ENCODE measurements at places on chromosomes 16 and 17. TPM values are rescaled to one million over a fixed set of nuclear protein-coding genes. Genes with fewer than 3 reads are reported as not detected.

DNA sequence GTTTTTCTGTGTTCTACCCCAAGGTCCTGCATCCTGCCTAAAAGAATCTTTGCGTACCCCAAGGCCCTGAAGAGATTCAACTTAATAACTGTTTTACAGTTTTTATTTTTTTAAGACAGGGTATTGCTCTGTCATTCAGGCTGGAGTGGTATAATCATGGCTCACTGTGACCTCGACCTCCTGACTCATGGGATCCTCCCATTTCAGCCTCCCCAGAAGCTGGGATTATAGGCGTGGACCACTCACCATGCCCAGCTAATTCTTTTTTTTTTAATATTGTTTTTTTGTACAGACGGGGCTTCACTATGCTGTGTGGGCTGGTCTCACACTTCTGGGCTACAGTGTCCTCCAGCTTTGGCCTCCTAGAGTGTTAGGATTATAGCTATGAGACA lies 9.3 kb upstream of the FAAP100 start:
- H3K27ac ChIP-seq, result peak overlapping the region; percentile 34
- peaks cover 46% of the 10 kb centered on the region for H3K36me3 ChIP-seq
- DNase-seq, result no peak
- H3K4me3 ChIP-seq, result no peak overlapping the region
- H3K27me3 ChIP-seq, result no peaks in the 10 kb centered on the region

KRTAP4-9 gene
- not detected for total RNA-seq

- H3K4me3 ChIP-seq, result no peak overlapping the region
- H3K27me3 ChIP-seq, result no peaks in the 10 kb centered on the region
- H3K4me1 ChIP-seq, result no peaks in the 10 kb centered on the region
- no peak overlapping the region for H3K27ac ChIP-seq
- no peak for DNase-seq
- H3K36me3 ChIP-seq, result no peaks in the 10 kb centered on the region
Observed at GRCh38 chr17:41464682-41465081, 2.5 kb downstream of the KRT32 start.

RNU2-1 gene
- total RNA-seq, result 5,833 TPM

DNA sequence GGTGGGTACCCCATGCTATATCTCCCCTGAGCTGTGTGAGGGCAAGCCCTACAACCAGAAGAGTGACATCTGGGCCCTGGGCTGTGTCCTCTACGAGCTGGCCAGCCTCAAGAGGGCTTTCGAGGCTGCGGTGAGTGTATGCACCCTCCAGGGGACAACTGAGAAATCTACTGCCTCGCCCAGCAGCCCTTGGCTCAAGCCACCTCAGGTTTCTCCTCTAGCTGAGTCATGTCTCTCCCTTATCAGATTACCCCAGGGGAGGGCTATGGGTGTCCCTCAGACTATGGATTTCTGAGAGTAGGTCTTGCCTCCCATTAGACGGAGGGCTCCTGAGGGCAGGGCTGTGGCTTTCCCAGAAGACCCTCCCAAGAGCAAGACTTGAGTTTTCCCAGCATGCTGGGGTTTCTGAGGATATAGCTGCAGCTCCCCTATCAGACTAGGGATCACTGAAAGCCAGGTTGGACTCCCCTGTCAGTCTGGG lies 6.7 kb downstream of the NEK8 start:
- H3K27ac ChIP-seq, result no peak overlapping the region
- H3K4me1 ChIP-seq, result peaks cover 24% of the 10 kb centered on the region
- no peaks in the 10 kb centered on the region for H3K36me3 ChIP-seq
- H3K4me3 ChIP-seq, result no peak overlapping the region
- no peaks in the 10 kb centered on the region for H3K27me3 ChIP-seq

DNA sequence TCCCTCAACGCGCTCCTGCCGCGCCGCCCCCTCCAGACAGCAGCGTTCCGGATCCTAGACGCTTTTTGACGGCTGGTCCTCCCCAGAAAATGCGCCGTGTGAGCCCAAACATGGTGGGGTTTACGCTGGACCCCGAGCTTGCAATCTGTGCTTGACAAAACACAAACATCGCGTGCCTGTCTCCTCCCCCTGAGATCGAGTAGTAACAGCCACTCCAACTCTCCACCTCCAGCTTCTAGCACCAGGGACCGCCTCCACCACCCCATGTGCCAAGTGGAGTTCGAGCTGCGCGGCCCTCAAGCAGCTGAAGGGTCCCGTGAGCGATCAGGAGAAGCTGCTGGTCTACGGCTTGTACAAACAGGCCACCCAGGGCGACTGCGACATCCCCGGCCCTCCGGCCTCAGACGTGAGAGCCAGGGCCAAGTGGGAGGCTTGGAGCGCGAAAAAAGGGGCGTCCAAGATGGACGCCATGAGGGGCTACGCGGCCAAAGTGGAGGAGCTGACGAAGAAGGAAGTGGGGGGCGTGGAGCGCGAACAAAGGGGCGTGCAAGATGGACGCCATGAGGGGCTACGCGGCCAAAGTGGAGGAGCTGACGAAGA lies 656 bp upstream of the GEMIN4 start:
- no peaks in the 10 kb centered on the region for H3K27me3 ChIP-seq
- peaks cover 19% of the 10 kb centered on the region for H3K4me1 ChIP-seq
- H3K36me3 ChIP-seq, result no peaks in the 10 kb centered on the region

- H3K4me1 ChIP-seq, result no peaks in the 10 kb centered on the region
- peaks cover 3% of the 10 kb centered on the region for H3K27me3 ChIP-seq
- H3K36me3 ChIP-seq, result no peaks in the 10 kb centered on the region
- no peak overlapping the region for H3K4me3 ChIP-seq
Observed at GRCh38 chr16:80046848-80047247, 446.3 kb upstream of the MAF start.

DNA sequence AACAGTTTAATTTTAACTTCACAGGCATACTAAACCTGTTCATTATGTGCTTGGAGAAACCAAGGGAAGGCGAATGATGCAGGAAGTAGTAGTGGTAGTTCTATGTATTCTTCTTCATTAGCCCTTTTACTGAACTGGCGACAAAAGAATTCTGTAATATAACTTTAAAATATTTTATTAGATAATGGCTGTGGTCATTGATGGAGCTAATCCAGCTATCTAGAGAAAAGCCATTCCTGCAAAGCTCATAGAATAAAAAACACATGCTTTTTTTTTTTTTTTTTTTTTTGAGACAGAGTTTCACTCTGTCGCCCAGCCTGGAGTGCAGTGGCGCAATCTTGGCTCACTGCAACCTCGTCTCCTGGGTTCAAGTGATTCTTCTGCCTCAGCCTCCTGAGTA lies 23.5 kb downstream of the TANC2 start:
- no peaks in the 10 kb centered on the region for H3K27me3 ChIP-seq
- H3K4me3 ChIP-seq, result no peak overlapping the region

GRCh38 chr17:67489273-67489672 lies 112.2 kb downstream of the PITPNC1 start:
- no peak overlapping the region for H3K4me3 ChIP-seq
- H3K27me3 ChIP-seq, result no peaks in the 10 kb centered on the region
- peaks cover 81% of the 10 kb centered on the region for H3K4me1 ChIP-seq
- H3K36me3 ChIP-seq, result no peaks in the 10 kb centered on the region
- DNase-seq, result no peak

- no peak overlapping the region for H3K27ac ChIP-seq
- H3K4me3 ChIP-seq, result no peak overlapping the region
- no peak for DNase-seq
- no peaks in the 10 kb centered on the region for H3K36me3 ChIP-seq
Observed at GRCh38 chr17:45950888-45951287, 48.2 kb upstream of the STH start.

GRCh38 chr17:82300707-82301270 lies 16.6 kb downstream of the CD7 start:
- no peaks in the 10 kb centered on the region for H3K27me3 ChIP-seq
- no peaks in the 10 kb centered on the region for H3K36me3 ChIP-seq
- peak; percentile 67 for DNase-seq
- peaks cover 94% of the 10 kb centered on the region for H3K4me1 ChIP-seq
- no peak overlapping the region for H3K4me3 ChIP-seq

- H3K4me1 ChIP-seq, result peaks cover 24% of the 10 kb centered on the region
- H3K36me3 ChIP-seq, result peaks cover 3% of the 10 kb centered on the region
- peak overlapping the region; percentile 97 for H3K4me3 ChIP-seq
- peak; percentile 68 for DNase-seq
- H3K27me3 ChIP-seq, result no peaks in the 10 kb centered on the region
- peak overlapping the region; percentile 100 for H3K27ac ChIP-seq
Observed at GRCh38 chr16:24539850-24540601, 660 bp downstream of the RBBP6 start.

ENGASE gene
- 86.4 TPM for total RNA-seq

DNA sequence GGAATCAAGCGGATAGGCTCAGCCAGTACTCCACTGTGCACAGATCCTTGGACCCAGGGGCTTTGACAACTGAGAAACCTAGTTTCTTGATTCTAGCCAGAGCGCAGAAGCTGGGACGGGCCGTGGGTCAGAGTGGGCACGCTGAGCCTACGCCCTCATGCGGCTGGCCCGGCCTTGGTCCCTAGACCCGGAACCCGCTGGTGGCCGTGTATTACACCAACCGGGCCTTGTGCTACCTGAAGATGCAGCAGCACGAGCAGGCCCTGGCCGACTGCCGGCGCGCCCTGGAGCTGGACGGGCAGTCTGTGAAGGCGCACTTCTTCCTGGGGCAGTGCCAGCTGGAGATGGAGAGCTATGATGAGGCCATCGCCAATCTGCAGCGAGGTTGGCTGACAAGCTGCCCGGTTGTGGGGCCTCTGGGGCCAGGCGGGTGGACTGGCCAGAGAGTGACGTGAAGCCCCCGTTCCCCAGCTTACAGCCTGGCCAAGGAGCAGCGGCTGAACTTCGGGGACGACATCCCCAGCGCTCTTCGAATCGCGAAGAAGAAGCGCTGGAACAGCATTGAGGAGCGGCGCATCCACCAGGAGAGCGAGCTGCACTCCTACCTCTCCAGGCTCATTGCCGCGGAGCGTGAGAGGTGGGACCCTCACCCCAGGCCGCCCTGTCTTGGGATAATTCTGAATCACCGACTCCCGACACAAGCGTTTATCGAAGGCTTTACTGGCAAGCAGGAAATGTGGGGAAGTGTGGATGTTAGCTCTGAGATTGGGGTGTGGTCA lies 946 bp downstream of the STUB1 start:
- H3K4me1 ChIP-seq, result peaks cover 65% of the 10 kb centered on the region
- H3K4me3 ChIP-seq, result peak overlapping the region; percentile 71
- H3K27ac ChIP-seq, result peak overlapping the region; percentile 63
- no peaks in the 10 kb centered on the region for H3K27me3 ChIP-seq

DNA sequence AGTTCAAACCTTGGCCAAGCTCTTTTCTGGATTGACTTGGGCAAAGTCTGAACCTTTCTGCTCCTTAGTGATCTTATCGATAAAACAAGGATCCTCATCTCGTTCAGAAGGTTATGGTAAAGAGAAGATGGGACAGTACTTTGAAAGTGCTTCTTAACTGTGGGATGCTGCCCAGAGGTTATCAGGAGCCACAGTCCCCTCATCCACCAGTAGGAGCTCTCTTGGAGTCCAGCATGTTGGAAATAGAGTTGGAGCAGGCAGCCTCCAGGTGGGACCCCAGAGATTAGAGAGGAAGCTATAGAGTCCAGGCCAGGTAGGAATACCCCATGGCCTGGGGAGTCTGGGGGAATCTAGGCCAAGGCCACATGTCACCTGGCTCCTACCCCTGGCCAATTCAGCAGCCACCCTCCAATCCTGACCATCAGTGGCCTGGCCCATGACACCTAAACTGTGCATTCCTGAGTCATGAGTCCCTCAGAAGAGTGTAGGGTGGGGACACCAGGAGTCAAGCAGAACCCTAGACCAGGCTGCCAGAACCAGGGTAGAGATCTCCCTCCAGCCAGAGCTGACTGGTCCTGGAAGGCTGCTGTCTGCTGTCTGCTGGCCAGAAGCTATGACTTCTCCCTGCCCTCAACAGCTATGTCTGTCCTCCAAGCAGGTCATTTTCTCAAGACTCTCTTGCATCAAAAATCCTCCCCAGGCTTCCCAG lies 144.3 kb downstream of the AIPL1 start:
- no peaks in the 10 kb centered on the region for H3K4me1 ChIP-seq
- no peaks in the 10 kb centered on the region for H3K27me3 ChIP-seq
- no peaks in the 10 kb centered on the region for H3K36me3 ChIP-seq
- no peak overlapping the region for H3K27ac ChIP-seq

- DNase-seq, result no peak
- H3K36me3 ChIP-seq, result peaks cover 12% of the 10 kb centered on the region
- H3K4me3 ChIP-seq, result no peak overlapping the region
- H3K27ac ChIP-seq, result peak overlapping the region; percentile 93
- no peaks in the 10 kb centered on the region for H3K27me3 ChIP-seq
- H3K4me1 ChIP-seq, result peaks cover 97% of the 10 kb centered on the region
Observed at GRCh38 chr16:50273382-50273690, 7.0 kb downstream of the ADCY7 start.
